ENCODE measurements at places on chromosomes 16 and 17. TPM values are rescaled to one million over a fixed set of nuclear protein-coding genes. Genes with fewer than 3 reads are reported as not detected.

Gene ITGA2B
- 0.81 TPM for total RNA-seq

Gene GSDMA
- not detected for total RNA-seq

Gene UTS2R
- total RNA-seq = not detected

- peaks cover 42% of the 10 kb centered on the region for H3K27me3 ChIP-seq
- peaks cover 4% of the 10 kb centered on the region for H3K4me1 ChIP-seq
- H3K36me3 ChIP-seq = no peaks in the 10 kb centered on the region
- DNase-seq = no peak
- H3K27ac ChIP-seq = no peak overlapping the region
- H3K4me3 ChIP-seq = no peak overlapping the region
Observed at GRCh38 chr16:73543970-73544599, 496.2 kb upstream of the ZFHX3 start.

- DNase-seq = no peak
- H3K27ac ChIP-seq = no peak overlapping the region
- no peak overlapping the region for H3K4me3 ChIP-seq
- peaks cover 16% of the 10 kb centered on the region for H3K4me1 ChIP-seq
- H3K36me3 ChIP-seq = no peaks in the 10 kb centered on the region
Observed at GRCh38 chr17:15342460-15342859, 1.1 kb upstream of the TEKT3 start.

GRCh38 chr16:29107299-29107698 lies 122.4 kb downstream of the LAT start:
- H3K27me3 ChIP-seq = peaks cover 41% of the 10 kb centered on the region
- no peak for DNase-seq
- H3K27ac ChIP-seq = no peak overlapping the region
- H3K4me1 ChIP-seq = peaks cover 6% of the 10 kb centered on the region
- no peak overlapping the region for H3K4me3 ChIP-seq
- no peaks in the 10 kb centered on the region for H3K36me3 ChIP-seq

DNA sequence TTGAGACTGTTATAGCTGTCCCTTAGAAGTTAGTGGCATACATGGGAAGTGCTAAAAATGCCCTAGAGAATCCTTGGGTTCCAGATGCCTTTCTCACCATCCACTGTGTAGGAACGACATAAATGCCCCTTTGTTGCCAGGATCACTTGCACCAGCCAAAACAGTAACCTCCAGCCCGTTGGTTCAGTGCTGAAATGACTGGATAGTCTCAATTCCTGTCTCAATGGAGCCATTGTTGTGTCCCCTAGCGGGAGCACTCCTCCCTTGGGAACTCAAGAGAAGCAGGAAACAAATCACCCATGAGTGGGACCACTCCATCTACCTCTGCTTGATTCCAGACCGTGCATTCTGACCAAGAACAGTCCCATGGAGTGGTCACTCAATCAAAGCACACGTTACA lies 23.1 kb downstream of the MPHOSPH6 start:
- no peak overlapping the region for H3K27ac ChIP-seq
- no peak for DNase-seq
- no peaks in the 10 kb centered on the region for H3K4me1 ChIP-seq
- no peak overlapping the region for H3K4me3 ChIP-seq
- no peaks in the 10 kb centered on the region for H3K27me3 ChIP-seq
- H3K36me3 ChIP-seq = peaks cover 15% of the 10 kb centered on the region

- no peaks in the 10 kb centered on the region for H3K27me3 ChIP-seq
- DNase-seq = peak; percentile 91
- H3K36me3 ChIP-seq = no peaks in the 10 kb centered on the region
- H3K4me3 ChIP-seq = no peak overlapping the region
- H3K27ac ChIP-seq = no peak overlapping the region
Observed at GRCh38 chr17:80426671-80427326, 11.8 kb downstream of the ENDOV start.

GRCh38 chr17:39364236-39365025 lies 37.0 kb downstream of the FBXL20 start:
- no peak overlapping the region for H3K4me3 ChIP-seq
- no peaks in the 10 kb centered on the region for H3K36me3 ChIP-seq
- H3K27me3 ChIP-seq = no peaks in the 10 kb centered on the region
- no peak overlapping the region for H3K27ac ChIP-seq

DNA sequence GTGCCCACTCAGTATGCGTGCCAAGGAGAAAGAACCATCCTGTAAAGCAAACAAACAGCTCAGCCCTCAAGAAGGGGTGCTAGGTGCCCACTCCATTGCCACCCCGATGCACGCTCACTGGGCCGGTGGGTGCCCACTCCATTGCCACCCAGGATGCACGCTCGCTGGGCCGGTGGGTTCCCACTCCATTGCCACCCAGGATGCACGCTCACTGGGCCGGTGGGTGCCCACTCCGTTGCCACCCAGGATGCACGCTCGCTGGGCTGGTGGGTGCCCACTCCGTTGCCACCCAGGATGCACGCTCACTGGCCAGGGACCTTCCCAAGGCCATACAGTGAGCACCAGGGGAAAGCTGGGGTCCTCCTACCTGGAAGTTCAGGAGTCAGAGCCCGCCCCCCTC lies 28.1 kb downstream of the HASPIN start:
- H3K4me3 ChIP-seq = no peak overlapping the region
- no peak for DNase-seq
- H3K27ac ChIP-seq = no peak overlapping the region
- no peaks in the 10 kb centered on the region for H3K4me1 ChIP-seq
- no peaks in the 10 kb centered on the region for H3K36me3 ChIP-seq

- no peak overlapping the region for H3K27ac ChIP-seq
- peak overlapping the region; percentile 50 for H3K4me3 ChIP-seq
- peaks cover 3% of the 10 kb centered on the region for H3K36me3 ChIP-seq
- DNase-seq = peak; percentile 95
Observed at GRCh38 chr16:1991948-1992703, 2.4 kb downstream of the SYNGR3 start.
